ENCODE measurements at places on chromosomes 5 and 9.

DNA sequence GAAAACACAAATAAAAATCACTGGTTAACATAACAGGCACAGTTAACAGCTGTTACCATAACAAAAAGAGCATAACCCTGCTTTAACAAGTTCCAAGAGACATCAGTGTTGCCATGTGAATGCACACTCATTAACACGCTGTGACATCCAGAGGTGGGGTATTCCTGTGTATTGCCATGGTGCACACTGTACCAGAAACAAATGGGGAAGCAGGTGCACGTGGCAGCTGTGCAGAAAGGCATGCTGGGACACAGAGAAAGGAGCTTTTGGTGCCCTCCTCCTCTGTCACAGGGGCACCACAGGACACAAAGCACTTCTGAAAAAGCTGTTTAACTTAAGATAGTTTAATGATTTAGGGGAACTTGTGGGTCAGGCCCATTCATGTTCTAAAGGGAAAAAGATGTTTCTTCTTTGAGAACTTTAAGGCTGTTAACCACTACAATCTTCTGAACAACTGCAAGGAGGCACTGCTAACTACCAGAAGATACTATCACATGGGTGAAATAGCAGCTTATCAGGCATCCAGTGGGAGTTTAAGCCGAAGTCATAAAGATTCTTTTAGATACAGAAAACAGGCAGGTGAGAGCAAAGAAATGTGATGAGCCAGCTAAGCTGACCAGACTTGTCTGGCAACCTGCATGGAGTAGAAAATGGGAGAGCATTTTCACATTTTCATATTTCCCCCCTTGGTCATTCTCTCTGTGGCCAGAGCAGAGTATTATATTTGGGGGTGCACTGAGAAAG is 56.4 kb upstream of the GOLPH3 start:
- DNase-seq, result no peak

DNA sequence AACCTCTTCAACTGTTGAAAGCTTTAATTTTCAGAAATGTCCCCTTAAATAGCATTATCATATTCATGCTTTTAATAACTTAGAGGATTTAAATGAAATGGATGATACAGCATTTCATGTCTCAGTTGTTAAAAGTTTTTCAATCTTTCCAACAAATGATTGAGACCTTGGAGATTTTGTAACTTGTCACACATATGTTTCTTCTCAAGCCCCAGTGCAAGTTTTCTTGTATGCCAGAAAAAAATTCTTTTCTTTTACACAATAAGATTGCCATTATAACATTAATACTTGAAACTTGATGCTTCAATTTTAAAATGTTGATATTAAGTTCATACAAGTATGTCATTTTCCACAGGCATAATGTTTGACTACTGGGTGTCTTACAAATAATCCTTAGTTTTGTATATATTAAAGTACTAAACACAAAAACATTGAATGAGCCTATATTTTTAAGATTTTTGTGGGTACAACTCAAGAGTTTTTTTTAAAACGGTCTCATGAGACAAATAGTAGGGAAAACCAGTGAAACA is 124.5 kb downstream of the AGTPBP1 start:
- no peak for DNase-seq

- no peak for DNase-seq
These were observed 24.6 kb downstream of the NR2F1 start for GRCh38 chr5:93607367-93608258.

- DNase-seq, result no peak
These were observed 146.7 kb downstream of the YTHDC2 start for GRCh38 chr5:113660206-113660605.

DNA sequence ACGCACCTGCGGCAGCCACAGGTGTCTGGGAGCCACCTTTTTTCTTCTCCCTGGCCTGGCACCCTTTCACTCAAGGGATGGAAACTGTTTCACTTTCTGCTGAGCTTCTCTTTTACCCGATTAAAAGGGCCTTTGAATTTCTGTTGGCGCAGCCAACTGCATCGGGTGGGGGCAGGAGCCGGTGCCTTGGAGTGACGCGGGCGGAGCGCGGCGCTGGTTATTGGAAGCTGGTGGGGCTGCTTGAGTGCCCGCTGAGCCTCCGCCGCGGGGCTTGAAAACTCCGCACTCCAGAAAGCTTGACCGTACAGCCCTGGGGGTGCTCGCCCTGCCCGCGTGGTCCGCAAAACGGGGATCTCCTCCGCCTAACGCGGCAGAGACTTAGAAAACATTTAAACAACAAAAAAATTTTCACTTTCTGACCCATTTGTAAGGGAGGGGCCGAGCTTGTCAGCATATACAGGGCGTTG is 52.0 kb upstream of the TJP2 start:
- DNase-seq, result peak; percentile 18

DNA sequence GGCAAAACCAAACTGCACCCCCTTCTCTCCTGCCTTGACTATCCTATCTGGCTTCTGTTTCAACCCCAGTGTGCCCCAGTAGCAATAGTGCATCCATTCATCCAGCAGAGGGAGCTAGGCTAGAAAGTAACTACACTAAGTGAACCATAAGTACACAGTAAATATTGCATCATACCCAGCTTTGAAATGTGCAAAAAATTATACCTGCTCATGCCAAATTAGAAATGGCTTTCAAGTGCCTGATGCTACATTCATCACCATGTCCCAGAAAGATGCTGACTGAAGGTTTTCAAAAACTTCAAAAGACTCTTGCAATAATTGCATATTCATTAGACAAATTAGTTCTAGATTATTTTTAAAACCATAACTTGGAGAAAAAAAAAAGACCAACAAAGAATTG is 153.5 kb downstream of the PRELID2 start:
- peak; percentile 27 for DNase-seq

GRCh38 chr5:176436656-176437055 is 11.5 kb upstream of the FAF2 start:
- DNase-seq, result no peak
